Sciatic nerve (tissue), 2 donors: ENCODE measurements at places on chromosomes 3 and 15. TPM values are rescaled to one million over a fixed set of nuclear protein-coding genes. Genes with fewer than 3 reads are reported as not detected.

Gene C2CD4A
- total RNA-seq, result not detected

Gene AMIGO3
- not detected for total RNA-seq

Gene ACSBG1
- 0.18 TPM for total RNA-seq

DNA sequence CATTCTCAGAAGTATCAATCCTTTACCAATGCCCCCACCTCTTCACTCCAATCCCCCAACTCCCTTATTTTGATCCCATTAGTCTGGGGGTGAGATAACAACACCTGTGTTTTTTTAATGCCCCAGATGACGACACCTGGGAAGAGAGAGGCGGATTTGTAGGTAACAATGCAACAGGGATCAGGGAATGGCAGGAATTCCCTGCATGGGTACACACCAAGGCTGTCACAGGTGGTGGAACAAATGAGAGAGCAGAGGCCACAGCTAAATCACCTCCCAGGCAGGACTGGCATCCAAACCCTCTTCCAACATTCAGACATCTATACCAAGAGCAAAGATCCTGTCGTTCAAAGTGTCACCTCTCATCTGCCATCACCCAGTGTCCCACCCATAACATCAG, 319.2 kb upstream of the TRIM42 start:
- DNase-seq, result no peak

Gene ZDHHC23
- 9.6 TPM for total RNA-seq

DNA sequence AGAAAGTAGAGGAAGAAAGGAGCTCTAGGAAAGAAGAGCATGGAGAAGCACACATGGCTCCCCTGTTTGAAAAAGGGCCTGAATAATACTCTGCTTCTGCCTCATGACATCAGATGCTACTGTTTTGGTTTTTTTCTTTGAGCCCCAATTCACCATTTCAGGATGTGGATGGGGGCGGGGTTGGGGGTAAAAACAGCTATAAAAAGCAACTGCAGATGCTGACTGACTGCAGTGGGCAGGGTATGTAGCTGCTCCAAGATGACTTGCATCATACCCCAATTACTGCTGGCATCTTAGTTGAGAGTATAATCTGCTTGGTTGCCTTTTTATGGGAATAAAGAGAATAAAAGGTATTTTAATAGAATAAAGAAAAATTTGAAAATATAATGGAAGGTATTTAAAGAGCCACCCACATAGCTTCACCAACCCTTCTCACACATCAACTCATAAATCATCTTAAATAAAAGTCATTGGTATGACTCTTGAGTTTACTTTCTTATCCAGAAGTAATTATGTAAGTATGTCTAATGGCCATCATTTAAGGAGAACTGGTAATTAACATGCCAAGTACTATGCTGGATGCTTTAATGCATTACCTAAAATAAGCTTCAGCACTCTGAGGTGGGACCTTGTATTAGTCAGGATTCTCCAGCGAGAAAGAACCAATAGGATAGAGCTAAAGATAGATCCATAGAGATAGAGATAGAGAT, 36.4 kb upstream of the TMEM45A start:
- no peak for DNase-seq
